ENCODE measurements at places on chromosomes 3 and 15.
A peak's percentile ranks its signal among the peaks of the same experiment; 100 is the strongest.

GRCh38 chr3:184354121-184354728, 7.2 kb downstream of the CLCN2 start:
- DNase-seq, result peak; percentile 62

DNA sequence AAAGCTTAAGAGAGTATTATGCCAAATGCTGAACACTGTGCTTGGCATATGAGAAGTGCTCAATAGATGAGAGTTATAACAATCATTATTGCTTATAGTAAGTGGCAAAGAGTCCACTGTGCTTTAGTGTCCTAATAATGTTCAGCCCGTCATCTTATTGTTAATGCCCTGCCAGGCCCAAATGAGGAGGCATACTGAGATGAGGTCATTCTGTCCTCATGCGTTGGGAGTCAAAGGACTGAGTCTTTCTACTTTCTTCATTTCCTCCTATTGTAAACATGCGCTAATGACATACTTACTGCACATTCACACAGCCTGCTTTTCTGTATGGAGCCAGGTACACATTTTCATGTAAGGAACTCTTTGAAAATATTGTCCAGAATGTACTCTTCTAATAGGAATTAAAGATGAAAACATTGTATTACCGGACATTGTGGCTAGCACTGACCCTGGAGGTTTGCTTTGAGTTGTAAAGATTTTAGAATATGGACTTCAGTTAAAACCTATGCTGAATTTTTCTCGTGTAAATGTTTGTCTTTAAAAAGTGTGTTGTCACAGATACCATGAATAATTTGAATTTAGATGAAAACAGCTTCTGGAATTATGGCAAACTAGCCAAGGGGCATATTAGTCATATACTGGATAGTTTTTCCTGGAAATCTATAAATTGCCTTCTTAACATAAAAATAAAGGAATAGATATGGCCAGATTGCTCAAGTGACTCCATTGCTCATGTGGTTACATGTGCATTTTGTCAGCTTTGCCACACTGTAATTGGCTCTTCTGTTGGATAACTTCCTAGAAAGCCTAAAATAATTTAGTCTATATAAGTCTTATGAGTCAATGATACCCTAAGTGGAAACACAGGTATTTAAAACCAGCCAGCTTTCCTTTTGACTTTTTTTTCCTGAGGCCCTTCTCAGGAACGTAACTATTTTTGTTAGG, 38.3 kb downstream of the KBTBD12 start:
- no peak for DNase-seq

DNA sequence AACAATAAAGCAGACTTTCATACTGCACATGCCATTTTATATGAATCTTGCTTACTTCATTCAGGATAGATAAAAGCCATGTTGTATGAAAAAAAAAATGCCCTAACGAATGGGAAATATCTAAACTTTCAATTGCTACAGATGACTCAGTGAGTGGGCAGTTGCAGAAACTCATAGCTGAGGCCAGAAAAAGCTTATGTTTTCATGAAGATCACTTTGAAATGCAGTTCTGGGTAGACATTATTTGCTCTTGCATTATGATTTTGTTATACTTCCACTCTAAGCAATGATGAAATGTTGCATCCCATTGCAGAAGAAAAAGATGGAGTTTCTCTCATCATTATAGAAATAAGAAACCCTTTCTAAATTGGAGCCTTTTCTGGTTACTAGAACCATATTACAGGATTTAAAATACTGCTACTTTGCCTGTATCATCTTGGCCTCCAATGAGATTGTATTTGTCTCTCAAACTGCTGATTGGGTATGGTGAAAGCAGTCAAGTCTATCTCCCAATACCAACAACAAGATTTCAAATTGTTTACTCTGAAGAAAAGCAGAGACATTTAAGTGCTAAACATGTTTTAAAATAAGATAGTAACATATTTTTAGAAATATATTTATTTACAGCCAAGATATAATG, 17.0 kb downstream of the PEAK1 start:
- DNase-seq, result no peak

- DNase-seq, result no peak
Measured at GRCh38 chr15:64843991-64844390, 2.3 kb downstream of the PLEKHO2 start.

- no peak for DNase-seq
Measured at GRCh38 chr15:66893294-66893693, 172.1 kb upstream of the SMAD3 start.

GRCh38 chr3:4438296-4438695, 28.8 kb downstream of the SUMF1 start:
- DNase-seq, result no peak

DNA sequence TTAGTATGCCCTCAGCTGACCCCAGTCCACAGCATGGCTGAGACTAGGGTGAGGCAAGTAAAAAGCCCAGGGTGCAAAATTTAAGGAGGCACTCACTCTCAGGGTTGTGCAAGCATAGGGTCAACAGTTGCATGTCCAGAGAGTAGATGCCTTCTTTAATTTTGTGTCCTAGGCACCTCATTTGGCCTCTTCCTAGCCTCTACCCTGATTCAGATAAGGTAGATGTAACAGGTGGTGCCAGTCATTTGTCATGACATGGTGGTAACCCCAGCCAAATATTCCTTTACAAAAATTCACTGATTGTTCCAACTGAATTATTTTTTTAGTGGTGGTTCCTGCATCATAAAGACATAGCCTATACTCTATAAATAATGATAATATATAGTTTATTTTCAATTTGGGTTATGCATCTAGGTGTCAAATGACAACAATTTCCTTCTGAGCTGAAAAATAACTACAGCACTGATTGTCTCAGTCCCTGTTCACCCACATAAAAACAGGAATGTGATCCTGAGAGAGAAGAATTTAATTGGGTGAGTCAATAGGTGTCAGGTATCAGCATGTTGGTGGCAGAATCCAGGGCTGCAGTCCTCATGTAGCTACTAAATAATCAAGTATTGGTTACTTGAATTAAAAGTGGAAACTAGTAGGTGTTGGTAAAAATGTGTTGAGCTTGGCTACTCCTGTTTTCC, 44.2 kb upstream of the TIPARP start:
- DNase-seq, result no peak

GRCh38 chr3:132927896-132928295, 110.3 kb upstream of the TMEM108 start:
- DNase-seq, result no peak

DNA sequence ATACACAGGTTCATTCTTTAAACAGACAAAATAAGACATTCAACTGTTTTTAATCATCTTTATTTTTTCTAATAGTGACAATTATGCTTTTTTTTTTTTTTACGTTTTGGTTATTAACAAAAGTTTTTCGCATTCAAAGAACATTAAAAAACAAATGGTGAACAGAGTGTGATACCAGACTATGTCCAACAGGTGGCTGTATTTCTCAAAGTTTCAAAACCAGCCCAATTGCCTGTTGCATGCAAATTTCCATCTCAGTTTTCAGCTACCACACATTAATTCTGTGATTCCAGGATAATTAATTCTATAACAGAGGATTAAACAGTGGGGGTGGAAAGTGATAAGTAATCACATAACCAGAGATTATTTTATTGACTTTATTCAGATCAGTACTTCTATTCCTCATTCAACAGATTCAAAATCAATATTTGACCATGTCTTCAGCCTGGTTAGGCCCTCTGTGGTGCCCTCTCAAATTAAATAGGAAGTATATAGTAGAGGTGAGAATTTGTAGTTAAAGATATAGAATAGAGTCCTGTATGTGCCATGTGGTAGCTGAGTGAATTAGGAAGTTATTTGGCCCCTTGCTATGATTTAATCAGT, 122.2 kb upstream of the DCBLD2 start:
- no peak for DNase-seq

DNA sequence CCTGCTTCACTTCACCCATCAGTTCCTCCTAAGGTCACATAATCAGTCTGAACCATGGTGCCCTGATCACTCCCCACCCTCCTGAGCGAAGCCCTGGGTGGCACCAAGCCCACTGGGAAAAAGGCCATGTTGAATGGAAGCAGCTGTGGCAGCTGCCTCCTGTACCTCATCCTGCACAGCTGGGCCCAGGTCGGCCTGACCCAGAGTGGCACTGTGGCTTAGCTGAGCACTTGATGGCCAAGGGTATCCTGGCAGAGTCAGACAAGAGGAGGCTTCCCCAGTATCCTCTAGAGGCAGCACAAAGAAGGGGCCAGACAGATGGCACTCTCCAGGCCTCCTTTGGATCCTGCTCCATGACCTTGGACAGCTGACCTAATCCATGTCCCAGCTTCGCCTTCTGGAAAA, 68.4 kb downstream of the TLE3 start:
- no peak for DNase-seq

DNA sequence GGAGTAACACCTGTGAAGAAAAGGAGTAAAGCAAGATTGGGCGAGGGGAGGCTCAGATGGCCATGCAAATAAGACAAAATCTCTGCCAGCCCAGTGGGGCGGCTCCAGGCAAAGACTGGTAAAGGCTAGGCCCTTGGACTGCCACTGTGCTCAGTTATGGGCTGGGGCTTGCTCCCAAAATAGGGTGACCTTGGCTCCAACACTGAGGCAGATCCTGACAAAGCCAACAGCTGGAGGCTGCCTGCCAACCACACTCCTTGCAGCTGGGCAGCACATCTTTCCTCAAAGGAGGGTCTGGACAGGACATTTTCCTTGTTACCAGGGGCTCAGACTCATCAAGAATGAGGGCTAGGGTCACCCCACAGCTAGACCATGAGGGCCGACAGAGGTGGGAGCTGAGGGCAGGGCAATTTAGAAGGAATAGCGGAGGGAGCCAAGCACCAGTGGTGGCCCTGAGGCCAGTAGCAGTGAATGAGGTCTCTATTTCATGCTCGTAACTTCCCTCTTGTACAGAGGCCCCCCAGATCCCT, 86.1 kb downstream of the CHRD start:
- DNase-seq, result no peak

GRCh38 chr3:52047295-52047960, 8.9 kb downstream of the DUSP7 start:
- no peak for DNase-seq

- DNase-seq, result no peak
Measured at GRCh38 chr3:171352387-171352935, 107.7 kb downstream of the TNIK start.

GRCh38 chr15:48478581-48478980, 147.4 kb downstream of the DUT start:
- no peak for DNase-seq

GRCh38 chr15:39593071-39593655, 12.3 kb downstream of the THBS1 start:
- DNase-seq, result no peak

GRCh38 chr3:45163481-45163880, 17.3 kb upstream of the CDCP1 start:
- no peak for DNase-seq

- DNase-seq, result no peak
Measured at GRCh38 chr3:158830391-158830790, 28.5 kb downstream of the MFSD1 start.

GRCh38 chr3:143224716-143225115, 105.1 kb downstream of the CHST2 start:
- DNase-seq, result no peak

DNA sequence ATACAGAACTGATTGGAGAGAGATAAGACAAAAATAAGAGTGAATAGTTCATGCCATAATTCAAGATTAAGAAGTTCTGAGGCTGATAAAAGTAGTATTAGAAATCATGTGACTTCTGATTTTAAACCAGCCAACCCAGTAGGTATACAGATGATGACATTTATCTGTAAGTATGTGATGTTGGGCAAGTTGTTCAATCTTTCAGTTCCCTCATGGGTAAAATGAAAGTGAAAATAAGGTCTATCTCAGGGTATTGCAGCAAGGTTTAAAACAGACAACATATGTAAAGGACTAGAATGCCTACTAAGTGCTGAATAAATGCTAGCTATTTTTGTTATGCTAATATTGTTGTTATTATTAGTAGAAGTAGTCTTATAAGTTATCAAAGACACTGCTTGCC, 1055.7 kb downstream of the NAALADL2 start:
- DNase-seq, result no peak

GRCh38 chr3:86954226-86954625, 36.7 kb downstream of the VGLL3 start:
- no peak for DNase-seq

DNA sequence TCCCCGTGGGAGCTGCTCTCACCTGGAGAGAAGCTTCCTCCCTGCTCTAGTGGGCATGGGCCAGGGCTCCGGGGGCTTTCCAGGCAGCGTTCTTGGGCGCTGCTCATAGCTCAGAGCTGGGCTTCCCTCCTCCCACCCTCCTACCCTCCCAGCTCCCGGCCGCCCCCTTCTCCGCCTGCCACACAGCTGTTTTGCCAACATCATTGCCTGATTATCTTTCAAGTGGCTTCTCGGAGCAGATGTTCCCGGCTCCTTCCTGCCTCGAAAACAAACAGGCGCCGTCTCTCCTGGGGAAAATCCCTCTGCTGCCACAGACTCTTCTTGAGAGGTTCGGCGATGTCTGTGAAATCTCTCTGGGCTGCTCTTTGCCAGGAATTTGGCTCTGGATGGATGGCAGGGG, 195.6 kb downstream of the RPLP1 start:
- no peak for DNase-seq

GRCh38 chr15:27638958-27639357, 460.2 kb downstream of the OCA2 start:
- no peak for DNase-seq

GRCh38 chr3:161108840-161109239, 3.7 kb upstream of the B3GALNT1 start:
- no peak for DNase-seq

- no peak for DNase-seq
Measured at GRCh38 chr3:150251187-150252062, 156.7 kb upstream of the TSC22D2 start.

GRCh38 chr3:55641964-55642363, 154.9 kb upstream of the WNT5A start:
- no peak for DNase-seq
